NCI-H446 (cell line): ENCODE measurements at places on chromosomes 5 and 9.

DNA sequence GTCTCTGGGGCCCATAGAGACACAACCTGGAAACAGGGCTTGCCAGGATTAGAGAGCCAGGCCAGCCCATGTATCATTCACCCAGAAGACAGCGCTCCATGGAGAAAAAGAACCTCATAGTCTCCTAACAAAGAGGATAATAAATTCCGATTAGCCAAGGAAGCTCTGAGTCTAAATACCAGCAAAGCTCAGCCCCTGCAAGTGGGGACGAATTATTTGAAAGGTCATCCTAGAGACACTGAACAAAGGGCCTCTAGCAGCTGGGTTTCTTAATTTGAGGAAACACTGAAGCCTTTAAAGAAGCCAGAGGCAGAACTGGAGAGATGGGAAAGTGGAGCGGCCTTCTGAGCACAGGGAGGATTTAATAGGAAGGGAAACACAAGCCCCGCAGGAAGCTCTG is 287.1 kb upstream of the ZNF462 start:
- DNase-seq: no peak

DNA sequence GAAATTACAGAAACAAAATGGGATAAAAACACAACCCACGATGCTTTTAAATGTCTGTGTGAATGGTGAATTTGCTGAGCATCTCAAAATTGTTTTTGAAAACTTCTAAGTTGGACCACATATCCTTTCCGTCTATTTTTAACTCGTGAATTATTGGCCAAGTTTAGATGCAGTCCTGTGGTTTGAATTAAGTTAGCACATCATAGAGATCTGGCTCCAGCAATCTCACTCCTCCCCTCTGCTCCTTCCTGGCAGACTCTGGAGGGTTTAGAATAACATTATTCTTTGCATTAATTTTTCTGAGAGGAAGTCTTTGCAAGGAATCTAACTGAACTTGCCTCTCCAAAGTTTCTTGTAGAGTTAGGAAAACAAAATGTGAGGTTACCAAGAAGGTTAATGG is 14.5 kb upstream of the ANKRD55 start:
- no peak for DNase-seq

DNA sequence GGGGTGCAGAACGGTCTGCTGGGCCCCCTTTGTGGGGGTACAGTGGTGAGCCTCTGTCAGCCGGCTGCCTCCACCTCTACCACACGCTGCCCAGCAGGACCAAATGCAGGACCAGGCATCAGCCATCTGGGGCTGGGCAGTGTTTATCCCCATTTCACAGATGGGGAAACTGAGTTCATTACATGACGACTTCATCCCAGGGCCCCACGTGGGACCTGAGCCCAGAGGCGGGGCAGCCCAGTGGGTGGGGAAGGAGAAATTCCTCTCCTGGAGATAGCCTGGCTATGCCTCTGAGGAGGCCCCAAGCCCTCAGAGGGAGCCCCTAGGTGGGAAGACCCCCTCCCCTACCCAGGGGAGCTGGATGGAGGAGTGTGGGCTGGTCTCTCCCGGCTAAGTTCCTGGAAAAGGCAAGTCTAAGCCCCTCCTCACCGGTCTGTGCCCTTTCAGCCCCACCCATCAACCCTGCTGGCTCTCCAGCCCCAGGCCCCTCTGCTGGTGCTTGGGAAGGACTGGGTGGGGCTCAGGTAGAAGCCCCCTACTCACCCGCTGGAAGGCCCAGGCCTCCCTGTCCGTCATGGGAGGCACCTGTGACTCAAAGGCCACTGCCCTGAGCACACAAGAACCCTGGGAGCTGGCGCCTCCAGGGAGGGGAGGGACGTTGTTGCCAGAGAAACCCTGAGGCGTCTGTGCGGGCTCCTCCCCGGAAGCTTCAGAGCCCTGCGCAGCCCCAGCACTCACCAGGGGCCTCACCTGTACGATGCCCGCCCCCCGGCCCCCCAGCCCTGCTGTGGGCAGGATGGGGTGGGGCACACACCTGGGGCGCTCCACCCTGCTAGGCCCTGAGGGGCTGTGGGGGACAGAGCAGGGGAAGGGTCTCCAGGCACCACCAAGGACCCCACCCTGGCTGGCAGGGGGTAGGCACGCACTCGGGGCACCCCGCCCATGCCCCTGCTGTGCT is 7.4 kb upstream of the CCDC187 start:
- DNase-seq: no peak

- DNase-seq: no peak
Measured at GRCh38 chr9:127558581-127559246, 53.4 kb upstream of the STXBP1 start.

DNA sequence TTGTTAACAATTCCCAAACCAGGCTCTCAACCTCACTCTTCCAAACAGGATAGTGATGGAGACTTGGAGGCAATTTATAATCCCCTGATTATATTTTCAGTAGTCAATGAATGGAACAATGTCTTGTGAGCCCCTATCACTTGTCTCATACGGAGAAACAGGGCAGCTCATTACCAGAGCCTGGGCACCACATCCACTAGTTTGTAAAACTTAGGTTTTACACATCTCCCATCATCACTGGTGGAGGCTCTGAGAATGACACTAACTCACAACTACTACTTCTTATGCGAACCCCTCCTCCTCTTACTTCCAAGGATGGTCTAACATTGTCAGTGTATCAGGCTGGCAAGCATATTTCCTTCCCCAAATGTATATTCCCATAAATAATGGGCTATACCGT is 253.7 kb downstream of the EPB41L4A start:
- DNase-seq: no peak

GRCh38 chr9:134435550-134436378 is 109.5 kb downstream of the RXRA start:
- DNase-seq: no peak

DNA sequence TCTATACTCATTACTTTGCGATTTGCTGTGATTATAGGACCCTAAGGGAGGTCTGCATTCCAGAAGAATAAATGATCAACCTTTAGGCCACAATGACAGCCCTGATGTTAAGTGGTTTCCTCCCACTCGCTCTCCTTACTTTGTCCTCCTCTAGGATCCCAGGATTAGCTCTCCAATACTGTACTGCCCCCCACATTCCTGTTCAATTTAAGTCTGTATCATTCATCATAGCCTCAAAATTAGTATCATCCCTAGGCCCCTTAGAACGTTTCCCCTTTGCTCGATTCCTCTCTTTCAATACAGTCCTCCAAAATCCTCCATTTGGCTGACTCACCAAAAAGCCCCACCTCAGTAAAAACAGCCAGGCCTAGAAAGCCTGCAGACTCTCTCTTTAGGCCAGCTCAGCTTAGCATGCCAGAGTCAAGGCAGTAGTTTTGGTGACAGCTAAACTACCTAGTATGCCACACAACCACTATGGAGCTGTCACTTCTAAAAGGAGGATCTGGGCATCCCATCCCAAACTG is 24.4 kb downstream of the RNF145 start:
- DNase-seq: no peak

DNA sequence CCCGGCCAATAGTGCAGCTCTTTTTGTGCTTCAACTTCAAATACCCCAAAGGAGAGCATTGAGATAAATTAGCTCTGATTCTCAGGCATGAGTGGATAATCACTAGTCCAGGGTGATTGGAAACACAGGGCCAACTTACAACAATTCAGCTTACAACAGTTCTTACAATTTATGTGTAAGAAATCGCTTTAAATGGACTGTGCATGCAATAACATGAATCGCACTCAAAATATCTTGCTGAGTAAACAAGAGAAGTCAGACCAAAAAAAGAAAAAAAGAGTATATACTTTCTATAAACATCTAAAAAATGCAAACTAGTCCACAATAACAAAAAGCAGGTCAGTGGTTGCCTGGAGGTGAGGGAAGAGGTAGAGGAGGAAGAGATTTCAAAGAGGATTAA is 150.6 kb upstream of the EDIL3 start:
- DNase-seq: no peak

DNA sequence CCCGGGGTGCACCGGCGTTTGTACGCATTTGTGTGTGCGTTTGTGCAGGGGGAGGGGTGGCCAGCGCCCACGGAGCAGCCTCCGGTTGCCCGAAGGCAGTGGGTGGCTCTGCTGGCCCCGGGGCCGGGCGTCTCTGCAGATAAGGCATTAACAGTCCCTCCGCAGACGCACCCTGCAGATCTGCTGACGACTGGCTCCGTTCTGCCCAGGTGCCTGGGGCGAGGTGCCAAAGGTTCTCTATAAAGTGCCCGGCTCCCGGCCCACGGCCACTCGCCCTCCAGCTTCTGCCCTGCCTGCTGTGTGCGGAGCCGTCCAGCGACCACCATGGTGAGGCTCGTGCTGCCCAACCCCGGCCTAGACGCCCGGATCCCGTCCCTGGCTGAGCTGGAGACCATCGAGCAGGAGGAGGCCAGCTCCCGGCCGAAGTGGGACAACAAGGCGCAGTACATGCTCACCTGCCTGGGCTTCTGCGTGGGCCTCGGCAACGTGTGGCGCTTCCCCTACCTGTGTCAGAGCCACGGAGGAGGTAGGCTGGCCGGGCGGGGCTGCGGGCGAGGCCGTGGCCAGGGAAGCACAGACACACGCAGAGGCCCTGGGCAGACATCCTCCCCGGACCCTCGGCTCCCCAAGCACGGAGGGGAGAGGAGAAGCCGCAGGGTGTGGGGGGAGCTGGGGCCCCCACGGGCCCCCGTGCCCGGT is at the start of gene SLC6A19:
Gene SLC6A19 (plus strand): TSS at position 269 of the 699 bp plus-strand sequence. CDS start 56 bp downstream, at position 325.
- DNase-seq: no peak

GRCh38 chr9:4164356-4164755 is 135.5 kb downstream of the GLIS3 start:
- no peak for DNase-seq

GRCh38 chr5:87121304-87122150 is 146.2 kb upstream of the RASA1 start:
- no peak for DNase-seq

- no peak for DNase-seq
Measured at GRCh38 chr5:78574731-78575161, 73.8 kb downstream of the LHFPL2 start.

- DNase-seq: no peak
Measured at GRCh38 chr5:37971483-37972024, 131.7 kb upstream of the GDNF start.

DNA sequence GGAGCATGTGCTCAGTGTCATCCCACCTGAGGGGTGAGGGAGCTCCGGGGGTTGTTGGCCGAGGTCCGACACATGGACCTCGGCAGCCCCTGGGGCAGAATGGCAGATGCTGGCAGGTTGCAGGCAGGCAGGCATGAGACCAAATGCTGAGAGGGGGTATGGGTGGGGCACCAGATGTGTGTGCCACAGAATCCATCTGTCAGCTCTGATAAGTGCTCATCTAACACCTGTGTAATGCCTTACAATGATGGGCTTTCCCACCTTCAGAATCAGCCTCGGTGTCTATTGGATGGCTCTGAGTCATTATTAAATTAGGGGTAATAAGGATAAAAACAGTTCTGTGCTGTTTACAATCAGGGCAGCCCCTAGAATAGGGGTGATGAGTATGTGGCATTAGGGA is 73.1 kb upstream of the SAP30L start:
- DNase-seq: no peak

GRCh38 chr9:114025760-114026159 is 52.3 kb downstream of the AMBP start:
- no peak for DNase-seq

DNA sequence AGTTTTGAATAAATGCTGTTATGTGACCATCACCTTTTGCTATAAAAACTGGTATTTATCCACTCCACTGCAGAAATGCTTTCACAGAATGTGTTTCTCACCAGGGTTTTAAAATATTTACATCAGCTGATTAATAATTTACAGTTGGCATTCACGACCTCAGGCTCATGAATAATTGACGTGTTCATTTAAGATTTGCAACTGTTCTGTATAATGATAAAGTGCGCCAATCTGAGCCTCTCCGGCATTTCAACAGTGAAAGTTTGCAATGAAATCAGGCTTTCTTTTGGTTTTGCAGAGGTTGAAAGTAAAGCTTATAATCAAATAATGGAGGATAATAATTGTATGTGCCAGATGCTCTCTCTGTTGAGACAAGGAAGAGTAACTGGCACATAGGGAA is 434.9 kb downstream of the ICE1 start:
- no peak for DNase-seq
